ENCODE measurements at places on chromosomes 7 and 10.

DNA sequence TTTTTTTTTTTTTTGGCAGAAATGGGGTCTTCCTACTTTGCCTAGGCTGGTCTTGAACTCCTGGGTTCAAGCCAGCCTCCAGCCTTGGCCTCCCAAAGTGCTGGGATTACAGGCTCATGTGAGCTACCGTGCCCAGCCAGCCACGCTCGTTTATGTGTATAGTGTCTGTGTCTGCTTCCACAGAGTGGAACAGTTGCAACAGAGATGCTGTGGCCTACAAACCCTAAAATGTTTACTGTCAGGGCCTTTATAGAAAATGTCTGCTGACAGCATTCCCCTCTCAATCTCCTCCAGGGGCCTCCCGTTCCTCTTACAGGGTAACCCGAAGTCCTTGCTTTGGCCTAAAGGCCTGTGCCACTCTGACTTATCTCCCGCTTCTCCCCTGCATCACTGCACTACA is 87.6 kb upstream of the LEP start:
- DNase-seq = no peak

DNA sequence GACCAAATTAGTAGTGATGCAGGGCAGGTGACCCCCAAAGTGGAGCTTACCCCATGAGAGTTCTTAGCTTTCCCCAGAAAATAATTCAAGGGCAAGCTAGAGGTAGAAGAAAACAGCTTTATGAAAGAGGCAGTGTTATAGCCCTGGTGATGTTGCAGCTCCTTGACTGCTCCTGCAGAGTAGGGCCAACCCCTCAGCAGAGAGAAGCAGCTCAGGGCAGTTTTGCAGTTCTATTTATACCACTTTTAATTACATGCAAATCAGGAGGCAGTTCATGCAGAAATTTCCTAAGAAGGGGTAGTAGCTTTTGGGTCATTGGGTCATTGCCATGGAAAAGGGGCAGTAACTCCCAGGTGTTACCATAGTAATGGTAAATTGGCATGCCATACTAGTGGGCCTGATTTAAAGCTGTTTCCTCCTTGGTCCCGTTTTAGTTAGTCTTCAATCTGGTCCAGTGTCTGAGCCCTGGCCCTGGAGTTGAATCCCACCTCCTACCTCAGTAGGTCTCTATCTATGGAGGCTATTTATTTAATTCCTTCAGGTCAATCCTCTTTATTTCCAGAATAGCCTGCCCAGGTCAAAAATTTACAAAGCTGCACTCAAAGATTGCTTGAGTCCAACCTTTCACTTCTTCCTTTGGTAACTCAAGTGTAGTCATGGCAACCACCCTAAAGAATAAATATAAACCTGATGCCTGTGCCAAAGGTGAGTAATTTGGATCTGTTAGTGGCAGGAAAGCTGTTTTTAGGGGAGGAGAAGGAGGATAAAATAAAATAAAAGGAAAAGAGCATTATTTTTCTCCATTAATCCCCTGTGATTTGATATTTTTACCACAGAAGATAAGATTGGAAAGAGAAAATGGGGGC is 29.5 kb downstream of the PLXDC2 start:
- no peak for DNase-seq

- no peak for DNase-seq
Measured at GRCh38 chr7:4602905-4603842, 78.9 kb upstream of the FOXK1 start.

- DNase-seq = no peak
Measured at GRCh38 chr10:99233000-99233688, 2.5 kb downstream of the HPSE2 start.

DNA sequence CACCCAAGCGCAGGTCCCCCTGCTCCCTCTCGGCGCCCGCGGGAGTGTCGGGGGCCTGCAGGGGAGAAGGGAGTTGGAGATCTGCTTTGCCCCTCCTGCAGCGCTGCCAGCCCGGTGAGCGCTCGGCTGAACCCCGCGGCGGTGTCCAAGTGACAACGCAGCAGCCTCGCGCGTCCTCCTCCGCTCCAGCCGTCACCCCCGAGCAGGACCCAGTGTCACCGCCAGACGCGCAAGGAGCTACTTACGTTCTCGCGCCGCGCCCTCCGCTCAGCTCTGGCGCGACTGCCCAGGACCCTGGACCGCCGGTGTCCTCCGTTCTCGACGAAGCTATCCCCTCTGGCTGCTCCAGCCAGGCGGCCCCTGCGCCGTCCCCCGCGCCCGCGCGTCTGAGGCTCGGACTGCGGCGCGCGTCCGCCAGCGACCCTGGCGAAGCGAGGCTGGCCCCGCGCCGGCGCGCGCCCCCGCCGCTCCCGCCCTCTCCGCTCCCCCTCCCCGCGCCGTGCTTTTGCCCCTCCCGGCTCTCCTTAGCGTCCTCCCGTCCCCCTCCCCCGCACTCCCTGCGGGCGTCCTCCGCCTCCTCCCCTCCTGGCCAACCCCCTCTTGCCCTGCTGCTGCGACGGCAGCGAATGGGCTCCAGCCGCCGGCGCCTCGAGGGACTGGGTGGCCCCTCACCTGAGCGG is at the start of gene NRCAM:
Gene NRCAM, minus strand, starts transcription at position 439 of the 680 bp plus-strand sequence. CDS start 216,372 bp downstream, outside the sequence.
- peak; percentile 33 for DNase-seq

- no peak for DNase-seq
Measured at GRCh38 chr10:118543714-118544400, 51.6 kb downstream of the PRLHR start.

DNA sequence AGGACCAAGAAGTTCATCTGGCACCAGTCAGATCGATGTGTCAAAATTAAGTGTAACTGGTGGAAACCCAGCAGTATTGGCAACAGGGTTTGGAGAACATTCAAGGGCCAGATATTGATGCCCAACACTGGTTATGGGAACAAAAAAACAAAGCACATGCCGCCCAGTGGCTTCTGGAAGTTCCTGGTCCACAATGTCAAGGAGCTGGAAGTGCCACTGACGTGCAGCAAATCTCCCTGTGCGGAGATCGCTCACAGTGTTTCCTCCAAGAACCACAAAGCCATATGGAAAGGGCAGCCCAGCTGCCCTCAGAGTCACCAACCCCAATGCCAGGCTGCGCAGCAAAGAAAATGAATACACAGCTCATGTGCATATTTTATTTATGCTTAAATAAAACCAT is 10.1 kb upstream of the C7orf33 start:
- no peak for DNase-seq
